CD4-positive, alpha-beta T cell treated with Interleukin-15 for 1 hour (primary cell): ENCODE measurements at places on chromosomes 12 and 14.
A peak's percentile ranks its signal among the peaks of the same experiment; 100 is the strongest.

- no peak for DNase-seq
Observed at GRCh38 chr14:98705871-98706300, 566.1 kb downstream of the BCL11B start.

DNA sequence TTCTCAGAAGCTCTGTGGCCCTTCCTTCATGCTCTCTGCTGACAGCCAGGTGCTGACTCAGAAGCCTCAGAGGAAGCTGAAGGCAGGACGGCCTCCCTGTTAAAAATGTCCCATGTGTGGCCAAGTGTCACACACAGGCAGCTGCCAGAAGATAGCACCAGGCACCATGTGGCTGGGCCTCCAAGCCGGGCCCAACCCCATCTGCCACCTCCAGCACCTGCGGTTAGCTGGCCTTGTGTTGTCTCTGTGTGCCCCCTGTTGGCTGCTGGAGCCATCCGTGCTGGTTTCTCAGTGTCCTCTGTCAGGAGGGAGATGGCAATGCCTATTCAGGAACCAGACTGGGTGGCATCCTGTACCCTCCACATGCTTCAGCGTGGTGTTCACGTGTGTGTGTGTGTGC lies 63.2 kb downstream of the TSPAN11 start:
- DNase-seq: no peak

GRCh38 chr12:52235822-52236361 lies 2.8 kb downstream of the KRT7 start:
- no peak for DNase-seq

GRCh38 chr14:96086574-96087077 lies 47.5 kb downstream of the C14orf132 start:
- no peak for DNase-seq

- peak; percentile 30 for DNase-seq
Observed at GRCh38 chr12:114769634-114770033, 85.7 kb upstream of the TBX3 start.

GRCh38 chr14:73750531-73750901 lies 36.3 kb upstream of the PNMA1 start:
- DNase-seq: no peak

DNA sequence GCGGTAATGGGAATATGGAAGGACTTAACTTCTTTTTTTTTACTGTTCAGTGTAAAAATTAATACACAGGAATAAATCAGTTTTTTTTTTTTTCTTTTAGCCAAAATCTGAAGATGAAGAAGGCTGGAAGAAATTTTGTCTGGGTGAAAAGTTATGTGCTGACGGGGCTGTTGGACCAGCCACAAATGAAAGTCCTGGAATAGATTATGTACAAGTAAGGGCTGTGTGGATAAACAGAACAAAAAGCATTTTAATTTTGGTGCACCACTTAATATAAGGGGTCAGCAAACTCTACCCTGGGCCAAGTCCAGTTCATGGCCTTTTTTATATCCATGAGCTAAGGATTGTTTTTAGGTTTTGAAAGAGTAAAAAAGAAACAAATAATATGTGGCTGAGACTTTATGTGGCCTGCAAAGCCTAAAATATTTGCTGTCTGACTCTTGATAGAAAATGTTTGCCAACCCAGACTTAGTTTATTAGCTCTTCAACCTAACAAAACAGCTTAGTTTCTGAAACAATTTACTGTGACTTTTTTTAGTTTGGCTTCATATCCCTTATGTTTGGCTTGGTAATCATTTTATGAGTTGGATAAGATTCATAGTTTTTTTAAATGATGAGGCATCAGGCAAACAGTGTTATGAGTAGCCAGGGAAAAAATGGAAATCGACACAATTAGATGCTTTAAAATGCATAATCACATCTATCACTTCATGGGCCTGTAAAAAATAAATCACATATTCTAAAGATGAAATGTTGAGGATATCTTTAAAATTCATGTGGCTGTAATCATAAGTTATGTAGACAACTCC lies 8.4 kb downstream of the GEMIN2 start:
- DNase-seq: no peak

DNA sequence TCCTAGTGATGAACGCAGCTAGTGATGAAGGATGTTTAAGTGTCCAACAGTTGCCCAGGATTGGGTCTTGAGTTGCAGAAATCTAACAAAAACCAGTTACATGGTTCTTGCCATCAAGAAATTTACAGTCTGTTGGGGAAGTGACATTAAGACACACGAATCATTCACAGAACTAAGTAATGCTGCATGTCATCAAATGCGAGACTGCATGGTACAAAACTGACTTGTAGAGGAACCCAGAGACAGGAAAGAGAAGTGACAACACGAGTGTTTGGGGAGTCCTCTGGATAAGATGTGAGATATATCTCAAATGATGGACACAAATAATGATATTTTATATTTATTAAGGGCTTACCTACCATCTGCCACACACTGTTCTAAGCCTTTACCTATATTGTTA lies 6.1 kb upstream of the SYNE3 start:
- DNase-seq: no peak

- peak; percentile 70 for DNase-seq
Observed at GRCh38 chr14:99682809-99683618, 1.1 kb upstream of the CYP46A1 start.

DNA sequence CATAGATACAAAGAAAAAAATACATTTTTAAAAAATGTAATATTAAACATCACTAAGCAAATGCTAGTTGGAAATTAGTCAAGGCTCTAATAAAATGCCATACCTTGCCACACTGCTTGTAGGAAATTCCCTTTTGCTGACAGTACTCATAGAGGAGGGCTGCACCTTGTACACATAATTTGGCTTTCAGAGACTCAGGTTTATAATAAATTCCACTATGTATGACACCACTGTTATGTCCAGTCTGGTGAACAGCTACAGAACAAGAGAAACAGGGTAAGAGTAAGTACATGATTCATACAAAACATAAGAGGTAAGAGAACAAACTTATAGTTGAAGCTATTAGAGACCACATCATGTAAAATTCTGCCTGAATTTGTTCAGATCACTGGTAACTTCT lies 10.1 kb downstream of the L2HGDH start:
- no peak for DNase-seq

DNA sequence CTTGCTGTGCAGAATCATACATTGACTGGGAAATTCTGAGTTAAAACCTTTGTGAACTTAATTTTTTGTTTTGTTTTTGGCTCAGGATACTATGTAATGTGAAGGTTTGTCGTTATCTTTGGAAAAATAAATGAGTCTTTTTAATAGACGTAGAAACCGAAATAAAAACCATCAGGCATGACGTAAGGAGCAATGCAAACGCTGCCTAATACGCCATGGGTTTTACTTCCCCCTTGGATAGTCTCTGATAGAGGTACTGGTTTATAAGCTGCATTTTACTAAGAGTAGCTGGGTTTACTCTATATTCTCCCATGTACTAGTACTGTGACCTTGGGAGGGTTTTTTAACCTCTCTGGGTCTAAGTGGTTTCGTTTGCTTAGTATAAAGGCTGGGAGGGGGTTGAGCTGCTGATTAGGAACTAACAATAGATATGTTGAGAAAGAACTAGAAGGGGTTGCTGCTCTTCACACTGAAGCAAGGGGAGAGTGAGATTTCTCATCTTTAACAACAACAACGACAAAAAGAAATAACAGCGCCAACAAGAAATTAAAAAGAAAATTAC lies 66.8 kb upstream of the SLCO1C1 start:
- no peak for DNase-seq

GRCh38 chr14:78403278-78403815 lies 233.2 kb downstream of the NRXN3 start:
- DNase-seq: no peak

DNA sequence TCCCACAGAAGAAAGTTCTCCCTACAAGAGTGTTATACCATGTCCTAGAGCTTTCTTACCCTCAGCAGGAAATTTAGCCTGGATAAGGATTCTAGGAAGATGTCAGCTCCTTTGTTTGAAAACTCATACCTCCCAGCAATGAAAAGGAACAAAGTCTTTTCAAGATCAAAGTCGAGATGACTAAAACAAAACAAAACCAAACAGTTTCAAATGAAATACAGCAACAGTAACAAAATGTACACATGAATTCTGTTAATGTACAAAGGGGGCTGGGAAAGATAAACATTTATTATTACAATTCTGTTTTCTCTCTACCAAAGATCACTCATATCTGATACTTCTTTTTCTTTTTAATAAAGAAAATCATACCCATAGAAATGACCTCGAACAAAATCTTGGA lies 36.8 kb downstream of the SPX start:
- DNase-seq: no peak

GRCh38 chr12:132921685-132922084 lies 34.3 kb upstream of the CHFR start:
- no peak for DNase-seq

GRCh38 chr14:42665083-42665482 lies 1058.4 kb downstream of the LRFN5 start:
- no peak for DNase-seq

DNA sequence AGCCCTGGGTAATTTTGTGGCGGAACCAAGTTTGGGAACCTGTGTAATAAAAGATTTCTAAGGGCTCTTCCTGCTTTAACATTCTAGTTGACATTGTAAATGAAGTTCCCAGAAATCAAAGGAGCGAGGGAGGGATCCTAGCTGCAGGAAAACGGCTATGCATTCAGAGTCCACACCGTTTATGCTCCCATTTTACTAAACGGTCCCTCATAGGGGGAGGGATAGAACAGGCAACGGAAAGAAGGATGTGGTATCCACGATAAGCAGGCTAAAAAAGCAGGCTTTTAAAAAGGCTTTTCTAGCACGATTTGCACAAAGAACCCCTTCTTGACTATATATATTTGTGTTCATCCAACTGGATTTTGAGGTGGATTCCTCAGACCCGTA lies 559 bp downstream of the SYNJ2BP start:
- no peak for DNase-seq

GRCh38 chr14:29316936-29317335 lies 550.3 kb downstream of the FOXG1 start:
- DNase-seq: no peak

GRCh38 chr12:112686373-112686772 lies 105.2 kb upstream of the RPH3A start:
- DNase-seq: no peak

GRCh38 chr14:75543253-75543652 lies 21.0 kb downstream of the BATF start:
- no peak for DNase-seq

DNA sequence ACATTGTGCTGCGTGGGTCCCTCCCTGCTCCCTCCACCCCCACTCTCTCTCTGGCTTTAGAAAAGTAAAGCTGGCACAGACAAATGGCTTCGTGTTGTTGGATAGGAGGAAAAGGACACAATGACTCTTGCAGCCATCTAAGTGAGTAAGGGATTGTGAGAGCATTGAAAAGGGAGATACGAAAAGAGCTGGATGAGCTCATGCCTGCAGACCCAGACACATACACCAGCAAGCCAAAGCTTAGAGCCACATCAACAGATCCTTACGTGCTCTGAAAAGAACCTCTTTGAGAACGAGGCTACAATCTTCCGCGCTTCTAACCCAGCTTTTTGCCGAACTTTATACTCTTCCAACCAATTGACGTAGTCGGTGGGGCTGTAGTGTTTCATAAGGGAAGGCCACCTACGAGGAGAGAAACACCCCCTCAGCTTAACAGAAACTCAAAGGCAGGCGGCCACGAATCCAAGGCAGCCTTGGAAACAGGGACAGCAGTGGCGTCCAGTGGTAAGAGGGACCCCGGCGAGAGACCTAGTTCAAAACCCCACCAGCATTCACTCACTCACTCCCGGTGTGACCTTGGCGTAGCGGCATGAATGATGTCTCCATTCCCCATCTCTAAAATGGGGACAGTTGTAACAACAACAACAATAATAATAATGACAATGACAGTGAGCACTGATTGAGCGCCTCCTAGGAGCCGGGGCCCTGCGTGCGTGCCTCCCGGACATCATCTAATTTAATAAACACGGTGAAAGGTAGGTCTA lies 1.1 kb downstream of the FBXO21 start:
- DNase-seq: no peak

DNA sequence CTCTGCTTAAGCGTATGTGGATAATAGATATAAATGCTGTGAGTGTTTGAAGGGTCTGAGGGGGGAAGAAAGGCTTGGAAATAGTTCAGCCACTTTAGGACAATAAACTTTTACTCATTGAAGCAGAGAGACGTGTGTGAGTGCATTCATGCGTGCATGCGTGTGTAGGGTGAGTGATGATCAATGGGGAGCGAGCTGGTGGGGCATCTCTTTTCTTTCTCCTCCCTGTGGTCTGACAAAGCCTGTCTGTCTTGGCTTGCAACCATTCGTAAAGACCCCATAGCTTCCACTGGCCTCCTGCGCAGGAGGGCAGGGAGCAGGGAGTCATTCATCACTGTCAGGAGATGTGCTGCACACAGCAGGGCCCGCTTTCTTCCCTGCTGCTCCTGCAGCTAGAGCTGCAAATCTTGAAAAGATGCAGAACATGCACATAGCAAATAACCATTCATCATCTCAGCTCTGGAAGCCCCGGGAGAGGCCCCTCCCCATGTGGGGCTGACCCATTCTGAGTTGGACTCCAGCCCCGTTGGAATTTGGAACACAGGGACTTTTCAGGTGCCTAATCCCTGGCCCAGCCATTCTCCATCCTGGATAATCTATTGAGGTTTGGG lies 223.2 kb downstream of the PPM1H start:
- no peak for DNase-seq

- no peak for DNase-seq
Observed at GRCh38 chr14:104577426-104577825, 2.1 kb upstream of the C14orf180 start.

GRCh38 chr12:130621696-130622298 lies 94.3 kb downstream of the RIMBP2 start:
- DNase-seq: no peak

- DNase-seq: no peak
Observed at GRCh38 chr14:104284107-104284592, 145.8 kb downstream of the KIF26A start.

- DNase-seq: no peak
Observed at GRCh38 chr14:95918466-95918865, 41.8 kb downstream of the TUNAR start.

DNA sequence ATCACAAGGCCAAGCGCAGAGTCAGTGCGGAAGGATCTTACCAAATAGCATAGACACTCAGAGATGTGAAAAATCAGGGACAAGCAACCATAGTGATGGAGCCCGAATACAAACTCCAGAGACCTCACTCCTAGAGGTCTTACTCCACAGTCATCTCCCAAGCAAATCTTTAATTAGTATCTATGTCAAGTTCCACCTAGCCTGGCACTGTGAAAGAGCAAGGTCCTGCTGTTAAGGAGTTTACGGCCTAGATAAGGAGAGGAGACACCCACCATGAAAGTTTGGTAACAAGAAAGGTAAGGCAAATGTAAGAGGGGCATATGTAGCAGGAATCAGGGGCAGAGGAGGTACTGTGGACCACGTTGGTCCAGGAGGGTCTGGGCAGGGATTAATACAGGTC lies 7.4 kb upstream of the PLEKHG6 start:
- DNase-seq: no peak

- no peak for DNase-seq
Observed at GRCh38 chr12:22228022-22228875, 106.3 kb downstream of the ST8SIA1 start.

DNA sequence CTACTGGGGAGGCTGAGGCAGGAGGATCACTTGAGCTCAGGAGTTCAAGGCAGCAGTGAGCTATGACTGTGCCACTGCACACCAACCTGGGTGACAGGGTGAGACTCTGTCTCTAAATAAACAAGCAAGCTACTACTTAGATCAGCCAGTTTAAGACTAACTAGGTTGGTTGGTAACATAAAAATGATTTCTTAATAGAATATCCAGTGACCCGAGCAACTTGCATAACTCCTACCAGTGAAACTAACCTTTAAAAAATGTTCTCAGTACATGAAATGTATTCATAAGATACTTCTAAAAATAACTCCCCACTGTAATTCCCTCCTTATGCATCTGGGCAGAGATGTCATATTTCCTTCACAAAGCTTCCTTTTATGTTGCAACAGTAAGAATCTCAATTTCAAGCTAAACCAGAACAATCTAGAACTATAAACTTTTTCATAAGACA lies 15.9 kb downstream of the TAOK3 start:
- no peak for DNase-seq
